ENCODE measurements at places on chromosomes 6 and 20. TPM values are rescaled to one million over a fixed set of nuclear protein-coding genes. Genes with fewer than 3 reads are reported as not detected.

GPX5 gene
- not detected for total RNA-seq

BTNL2 gene
- not detected for total RNA-seq

ZBTB12 gene
- 2.6 TPM for total RNA-seq

SAYSD1 gene
- 8.5 TPM for total RNA-seq

CNKSR3 gene
- total RNA-seq: 2.4 TPM

FRK gene
- total RNA-seq: 2.5 TPM

DDO gene
- total RNA-seq: 0.07 TPM

BHLHE23 gene
- total RNA-seq: not detected

ZFP57 gene
- 20.1 TPM for total RNA-seq

INSM1 gene
- total RNA-seq: not detected

DYNLT2 gene
- 0.85 TPM for total RNA-seq

NRM gene
- total RNA-seq: 24.5 TPM

ZC2HC1B gene
- total RNA-seq: not detected

EBF4 gene
- total RNA-seq: 0.78 TPM

UST gene
- total RNA-seq: 13.3 TPM

TCF21 gene
- total RNA-seq: not detected

SLC2A4RG gene
- 53.2 TPM for total RNA-seq

HRH3 gene
- total RNA-seq: not detected

ETV7 gene
- total RNA-seq: 1.3 TPM

LAMP5 gene
- not detected for total RNA-seq

SLC32A1 gene
- not detected for total RNA-seq

HLA-A gene
- 230 TPM for total RNA-seq

PXMP4 gene
- total RNA-seq: 6.7 TPM

SPATS1 gene
- total RNA-seq: not detected

ADTRP gene
- 3.1 TPM for total RNA-seq

SULF2 gene
- total RNA-seq: 277 TPM

STXBP5 gene
- total RNA-seq: 20.3 TPM

SAMD3 gene
- total RNA-seq: 7.1 TPM

MTCH1 gene
- total RNA-seq: 149 TPM

NMBR gene
- total RNA-seq: not detected

CDH4 gene
- 11.2 TPM for total RNA-seq

MCCD1 gene
- not detected for total RNA-seq

ADA gene
- total RNA-seq: 17.6 TPM

All from foreskin keratinocyte (primary cell).